Hematopoietic multipotent progenitor cell treated with erythropoietin and hydrocortisone succinate and interleukin-3 and kit ligand, for 6 days (in vitro differentiated cells): ENCODE measurements at places on chromosomes 2 and 18.
A peak's percentile ranks its signal among the peaks of the same experiment; 100 is the strongest.

- DNase-seq = no peak
These were observed 4.7 kb upstream of the KCNF1 start for GRCh38 chr2:10906926-10907625.

DNA sequence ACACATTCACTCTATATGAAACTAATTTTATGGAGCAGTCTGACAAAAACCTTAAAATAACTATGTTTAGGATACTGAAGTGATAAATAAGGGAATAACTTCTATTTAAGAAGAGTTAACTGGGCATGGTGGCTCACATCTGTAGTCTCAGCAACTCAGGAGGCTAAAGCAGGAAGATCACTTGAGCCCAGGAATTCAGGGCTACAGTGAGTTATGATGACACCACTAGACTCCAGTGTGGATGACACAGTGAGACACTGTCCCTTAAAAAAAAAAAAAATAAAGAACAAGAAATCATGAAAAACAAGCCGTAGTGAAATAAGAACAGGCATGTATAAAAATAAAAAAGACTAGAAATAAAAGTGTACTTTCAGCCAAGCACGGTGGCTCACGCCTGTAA, 82.0 kb downstream of the THADA start:
- no peak for DNase-seq

DNA sequence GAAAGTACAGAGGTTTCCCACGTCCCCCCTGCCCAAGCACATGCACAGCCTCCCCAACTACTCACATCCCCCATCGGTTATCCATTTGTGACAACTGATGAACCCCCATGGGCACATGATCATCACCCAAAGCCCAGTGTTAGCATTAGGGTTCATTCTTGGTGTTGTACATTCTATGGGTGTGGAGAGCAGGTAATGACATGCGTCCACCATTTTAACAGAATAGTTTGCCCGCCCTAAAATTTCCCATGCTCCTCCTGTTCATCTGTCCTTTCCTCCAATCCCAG, 74.3 kb downstream of the LONRF2 start:
- DNase-seq = no peak

DNA sequence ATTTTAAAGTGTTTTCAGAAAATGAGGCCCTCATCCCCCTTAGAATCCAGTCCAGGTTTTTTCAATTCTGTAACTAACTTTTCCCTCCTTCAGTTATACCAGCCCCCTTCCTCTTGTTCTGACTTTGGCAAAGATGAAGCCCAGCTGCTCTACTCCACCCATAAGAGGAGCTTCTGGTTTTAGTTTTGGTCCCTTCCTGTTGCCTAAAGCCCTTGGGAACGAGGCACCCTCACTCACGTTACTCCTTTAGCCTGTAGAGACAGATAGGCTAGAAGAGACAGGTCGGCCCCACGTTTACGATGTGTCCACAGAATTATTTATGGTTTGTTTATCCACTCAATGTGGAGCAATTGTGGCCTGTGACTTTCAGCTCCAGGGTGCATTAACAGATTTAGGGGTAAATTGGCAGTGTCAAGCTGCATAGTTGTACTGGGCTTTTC, 454.2 kb upstream of the TNP1 start:
- DNase-seq = no peak

DNA sequence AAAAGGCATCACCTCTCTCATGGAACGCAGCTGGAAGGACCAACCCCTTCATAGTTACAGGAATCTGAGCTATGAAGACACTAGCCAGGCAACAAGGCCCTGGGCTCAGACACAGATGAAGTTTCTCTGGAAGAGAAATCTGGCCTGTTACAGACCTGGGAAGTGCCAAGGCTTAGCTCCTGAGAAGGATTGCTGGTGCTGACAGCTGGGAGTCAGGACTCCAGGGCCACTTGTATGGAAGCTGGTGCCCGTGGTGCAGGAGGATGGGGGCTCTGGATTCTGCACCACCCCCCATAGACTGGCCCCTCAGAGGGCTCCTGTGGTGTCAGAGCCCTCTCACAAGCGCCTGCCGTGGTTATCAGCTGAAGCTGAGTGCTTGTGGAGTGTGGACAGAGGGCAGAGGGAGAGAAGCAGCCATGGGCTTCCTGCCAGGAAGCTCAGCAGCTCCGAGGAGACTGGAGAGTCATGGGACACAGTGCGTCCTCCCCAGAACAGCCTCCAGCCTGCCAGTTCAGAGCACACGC, 87.3 kb upstream of the LCLAT1 start:
- peak; percentile 6 for DNase-seq

GRCh38 chr18:9113468-9114149, 11.1 kb downstream of the NDUFV2 start:
- no peak for DNase-seq

DNA sequence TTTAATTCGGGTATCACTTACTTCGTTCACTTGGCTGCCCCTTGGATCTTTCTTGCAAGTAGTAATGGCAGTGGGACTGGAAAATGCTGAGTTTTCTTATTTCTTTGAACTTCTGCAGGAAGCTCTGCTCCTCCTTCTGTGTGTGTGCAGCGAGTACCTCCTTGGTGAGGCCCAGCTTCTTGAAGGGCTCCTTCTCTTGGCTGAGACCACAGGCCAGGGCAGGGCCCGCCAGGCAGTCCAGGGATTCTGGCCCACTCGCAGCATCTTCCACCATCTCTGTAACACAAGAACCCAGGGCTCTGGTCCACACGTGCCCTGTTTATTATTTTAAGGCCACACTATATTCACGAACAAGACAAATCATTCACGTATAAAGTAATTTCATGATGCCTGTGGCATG, 15.8 kb upstream of the HES6 start:
- no peak for DNase-seq

- no peak for DNase-seq
These were observed 824.1 kb downstream of the NRXN1 start for GRCh38 chr2:50207881-50208280.

DNA sequence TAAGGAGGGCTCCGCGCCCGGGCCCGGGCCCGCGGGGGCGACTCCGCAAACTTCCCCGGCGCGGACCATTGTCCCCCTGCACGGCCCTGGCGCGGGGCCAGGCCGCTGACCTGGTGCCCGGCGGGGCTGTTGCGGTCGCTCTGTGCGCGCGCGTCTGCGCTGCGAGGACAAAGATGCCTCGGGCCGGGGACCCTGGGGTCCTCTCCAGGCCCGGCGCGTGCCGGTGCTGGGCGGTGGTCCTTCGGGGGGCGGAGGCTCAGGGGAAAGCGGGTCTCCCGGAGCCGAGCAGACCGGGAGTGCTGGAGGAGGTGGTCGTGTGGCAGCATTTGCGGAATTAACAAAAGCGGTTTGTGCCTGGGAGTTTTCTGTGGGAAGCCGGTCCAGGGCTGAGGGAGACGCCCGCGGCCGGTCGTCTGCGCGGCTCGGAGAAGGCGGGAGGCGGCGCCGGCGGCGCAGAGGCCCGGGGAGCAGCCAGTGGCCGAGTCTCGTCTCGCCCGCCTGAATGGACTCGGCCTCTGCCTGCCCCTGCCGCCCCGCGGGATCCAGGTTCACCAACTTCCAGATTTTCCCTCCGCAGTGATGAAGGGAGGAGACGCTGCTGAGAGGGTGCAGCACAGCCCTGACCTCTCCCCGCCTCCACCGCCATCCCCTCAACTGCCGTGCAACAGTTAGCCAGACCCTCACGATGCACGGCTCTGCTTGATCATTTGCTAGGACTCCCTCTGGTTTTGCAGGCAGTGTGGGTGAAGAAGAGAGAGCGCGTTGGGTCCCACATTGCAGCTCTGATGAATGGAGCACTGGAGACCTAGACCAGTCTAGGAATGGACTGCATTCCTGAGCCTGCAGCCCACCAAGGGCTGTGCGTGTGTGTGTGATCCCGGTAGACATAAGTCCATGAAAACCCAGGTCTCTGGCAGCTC, 705 bp downstream of the EFR3B start:
- peak; percentile 18 for DNase-seq

GRCh38 chr2:113846429-113846828, 43.5 kb upstream of the ACTR3 start:
- no peak for DNase-seq

DNA sequence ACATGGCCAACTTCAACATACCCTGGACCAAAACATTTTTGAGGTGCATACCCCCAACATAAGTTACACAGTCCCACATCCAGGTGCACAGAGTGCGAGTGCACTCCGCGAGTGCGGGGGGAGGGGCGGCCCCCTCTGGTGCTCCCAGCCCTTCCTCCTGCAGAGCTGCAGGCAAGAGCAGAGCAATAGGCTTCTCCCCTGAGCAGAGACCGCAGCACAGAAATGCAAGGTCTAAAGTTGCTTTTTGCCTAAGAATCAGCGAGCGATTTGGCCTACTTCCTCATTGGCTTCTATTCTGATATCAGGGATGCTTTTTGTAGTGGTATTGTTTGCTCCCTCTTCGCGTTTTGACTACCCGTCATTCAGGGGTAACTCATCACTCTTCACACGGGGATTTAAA, 40.6 kb downstream of the BOLA3 start:
- DNase-seq = no peak

GRCh38 chr2:10144771-10145518, 22.4 kb downstream of the RRM2 start:
- no peak for DNase-seq
